Psoas muscle (tissue), 8 donors: ENCODE measurements at places on chromosomes 2 and 18. TPM values are rescaled to one million over a fixed set of nuclear protein-coding genes. Genes with fewer than 3 reads are reported as not detected.
A peak's percentile ranks its signal among the peaks of the same experiment; 100 is the strongest.

GRCh38 chr2:10519394-10519740 lies 71.2 kb upstream of the ODC1 start:
- DNase-seq, result no peak

The ATF2 gene
- total RNA-seq, result 18.7 TPM

DNA sequence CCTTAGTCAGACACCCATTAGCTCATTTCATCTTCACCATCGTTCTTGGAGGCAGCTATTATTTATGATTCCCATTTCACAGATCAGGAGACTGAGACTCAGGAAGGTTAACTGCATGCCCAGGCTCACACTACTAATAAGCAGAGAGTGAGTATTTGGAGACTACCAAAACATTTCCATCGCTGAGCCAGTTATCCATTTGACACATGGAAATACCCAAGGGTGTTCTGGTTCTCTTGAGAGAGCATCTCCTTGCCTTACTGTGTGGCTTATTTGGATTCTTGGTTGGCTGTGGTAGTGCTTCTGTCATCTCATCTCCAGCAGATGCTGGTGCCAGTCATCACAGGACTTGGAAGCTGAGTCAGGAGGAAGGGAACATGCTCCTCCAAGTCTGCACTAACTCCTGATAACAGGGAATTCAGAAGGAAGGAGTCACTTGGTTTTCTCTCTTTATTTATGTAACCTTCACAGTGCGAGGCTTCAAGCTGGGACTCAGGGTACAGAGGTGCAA lies 55.2 kb downstream of the RASGRP3 start:
- peak; percentile 28 for DNase-seq

The GKN1 gene
- total RNA-seq, result not detected

DNA sequence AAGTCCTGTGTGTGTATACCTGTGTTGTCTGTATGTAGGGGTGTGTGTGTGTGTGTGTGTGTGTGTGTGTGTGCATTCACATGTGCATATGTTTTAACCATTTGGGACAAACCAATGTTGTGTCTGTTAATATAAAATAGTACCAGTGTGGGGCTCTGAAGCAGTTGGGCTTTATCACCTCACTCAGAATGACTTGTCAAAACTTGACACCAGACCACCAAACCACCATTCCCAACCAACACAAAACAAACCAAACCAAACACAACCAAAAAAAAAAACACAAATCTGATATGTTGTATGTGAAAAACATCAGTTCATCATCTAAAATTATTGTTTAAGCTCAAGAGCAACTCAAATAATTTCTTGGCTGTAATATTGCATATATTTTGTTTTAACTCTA lies 42.1 kb downstream of the CALCRL start:
- no peak for DNase-seq

The MEP1B gene
- total RNA-seq, result not detected

DNA sequence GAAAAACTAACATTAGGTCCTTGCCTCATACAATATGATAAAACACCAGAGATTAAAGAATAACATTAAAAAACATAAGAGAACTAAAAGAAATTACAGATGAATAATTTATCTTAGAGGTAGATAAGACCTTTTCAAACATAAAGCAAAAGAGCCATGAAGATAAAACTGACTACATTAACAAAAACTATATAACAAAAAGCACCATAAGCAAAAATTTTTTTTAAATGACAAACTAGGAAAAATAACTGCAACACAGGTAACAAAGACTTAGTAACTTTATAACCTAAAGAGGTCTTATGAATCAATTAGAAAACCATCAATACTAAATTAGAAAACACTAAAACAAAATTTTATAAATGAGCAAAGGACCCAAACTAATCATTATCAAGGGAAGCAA lies 16.3 kb upstream of the SERTAD2 start:
- no peak for DNase-seq

- DNase-seq, result no peak
Measured at GRCh38 chr18:25099895-25100294, 252.1 kb downstream of the ZNF521 start.

The SCLY gene
- total RNA-seq, result 4.8 TPM

The CNRIP1 gene
- total RNA-seq, result 11.7 TPM

The GPR155 gene
- total RNA-seq, result 9.7 TPM

The TEKT4 gene
- total RNA-seq, result 0.17 TPM

- no peak for DNase-seq
Measured at GRCh38 chr18:55523001-55523400, 65.0 kb downstream of the TCF4 start.

The TMEM150A gene
- 20.1 TPM for total RNA-seq

GRCh38 chr2:128790541-128791001 lies 471.9 kb upstream of the HS6ST1 start:
- DNase-seq, result no peak

The SATB2 gene
- total RNA-seq, result 2.4 TPM

DNA sequence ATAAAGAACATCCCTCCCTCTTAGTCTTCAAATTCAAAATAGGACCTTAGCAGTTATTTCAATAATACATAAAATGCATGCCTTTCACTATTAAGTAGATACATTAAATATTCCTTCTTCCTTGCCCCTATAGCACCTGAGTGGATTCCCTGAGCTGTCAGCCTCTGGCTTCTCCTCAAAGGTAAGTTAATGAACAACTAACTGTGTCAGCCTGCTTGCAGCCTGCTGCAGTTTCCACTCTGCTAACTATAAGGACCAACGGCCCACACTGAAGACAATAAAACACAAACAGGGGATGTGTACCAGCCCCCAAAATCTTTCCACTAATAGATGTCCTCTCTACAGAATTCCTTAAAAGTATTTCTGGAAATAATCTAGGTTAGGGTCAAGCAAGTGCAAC lies 5.0 kb downstream of the KCTD1 start:
- DNase-seq, result no peak

The TCF7L1 gene
- 6.2 TPM for total RNA-seq

The STK36 gene
- 3.7 TPM for total RNA-seq

DNA sequence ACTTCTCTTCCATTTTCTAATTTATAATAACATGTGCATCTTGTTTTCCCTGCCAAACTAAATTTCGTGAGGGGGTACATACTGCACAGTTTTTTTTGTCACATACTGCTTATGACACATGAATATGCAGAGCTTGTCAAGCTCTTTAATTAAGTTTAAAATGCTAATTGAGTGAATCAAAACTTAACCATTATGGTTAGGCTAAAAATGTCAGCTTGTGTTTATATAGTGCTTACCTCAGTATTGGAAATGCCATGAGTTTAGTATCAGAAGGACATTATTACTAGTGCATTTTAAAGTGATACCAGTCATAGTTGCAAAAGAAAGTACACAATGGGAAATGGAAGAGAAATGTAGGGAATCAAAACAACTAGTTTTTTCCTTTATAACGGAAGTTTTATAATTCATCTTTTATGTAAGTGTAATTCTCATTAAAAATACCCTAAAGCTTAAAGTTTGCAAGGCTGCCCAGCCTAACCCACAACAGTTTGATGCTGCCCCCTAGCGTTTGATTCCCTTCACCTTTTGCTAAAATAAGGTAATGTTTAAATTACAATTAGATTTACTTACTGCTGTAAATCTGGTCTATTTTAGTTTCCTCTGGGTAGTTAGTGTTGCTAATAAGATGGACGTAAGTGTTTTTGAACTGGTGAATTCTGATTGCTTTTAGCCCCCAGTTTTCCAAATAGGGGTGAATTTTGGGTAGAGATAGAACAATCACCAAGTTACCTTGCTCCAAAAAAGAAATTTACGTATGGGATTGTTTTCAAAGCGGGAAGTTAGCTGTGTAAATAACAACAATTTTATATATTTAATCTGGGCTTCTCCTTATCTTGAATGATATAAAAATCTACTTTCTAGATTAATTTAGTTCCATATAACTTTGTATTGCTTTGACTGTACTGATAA lies 3.2 kb downstream of the SLC39A10 start:
- peak; percentile 25 for DNase-seq

- no peak for DNase-seq
Measured at GRCh38 chr18:6752202-6752860, 22.8 kb downstream of the ARHGAP28 start.

DNA sequence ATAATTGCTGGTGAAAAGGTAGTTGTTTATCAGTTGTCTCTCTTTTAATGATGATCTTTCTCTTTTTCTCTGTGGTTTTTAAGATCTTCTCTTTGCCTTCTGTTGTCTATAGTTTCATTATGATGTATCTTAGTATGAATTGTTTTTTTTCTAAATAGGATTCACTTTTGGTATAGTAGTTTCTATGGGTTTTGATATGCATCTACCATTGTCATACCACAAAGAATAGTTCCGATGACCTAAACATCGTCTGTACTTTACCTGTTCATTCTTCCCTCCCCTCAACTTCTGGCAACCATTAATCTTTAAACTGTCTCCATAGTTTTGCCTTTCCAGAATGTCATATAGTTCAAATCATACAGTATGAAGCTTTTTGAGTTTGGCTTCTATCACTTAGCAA lies 19.6 kb downstream of the RDH14 start:
- DNase-seq, result no peak

The STARD6 gene
- total RNA-seq, result not detected

DNA sequence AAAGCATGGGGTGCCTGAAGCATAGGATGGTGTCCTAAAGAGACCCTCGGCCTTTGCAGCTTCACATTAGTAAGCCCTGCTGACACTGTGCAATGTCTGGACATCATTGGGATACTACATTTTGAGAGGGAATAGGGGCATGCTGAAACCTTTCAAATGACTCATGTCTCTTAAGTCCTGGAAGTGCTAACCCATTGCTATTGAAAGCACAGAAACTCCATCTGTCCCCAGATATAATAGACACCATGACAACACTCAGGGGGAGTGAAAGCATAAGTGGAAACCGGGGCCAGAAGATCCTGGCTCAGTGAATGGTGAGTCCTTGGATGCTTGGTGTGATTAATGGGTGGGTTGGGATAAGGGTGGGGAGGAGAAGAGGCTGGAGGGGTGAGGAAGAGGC lies 595.5 kb upstream of the ID2 start:
- no peak for DNase-seq

The CAPN14 gene
- total RNA-seq, result 0.13 TPM

The ARHGAP15 gene
- total RNA-seq, result 2.8 TPM

- no peak for DNase-seq
Measured at GRCh38 chr2:134671513-134671912, 47.3 kb downstream of the TMEM163 start.

DNA sequence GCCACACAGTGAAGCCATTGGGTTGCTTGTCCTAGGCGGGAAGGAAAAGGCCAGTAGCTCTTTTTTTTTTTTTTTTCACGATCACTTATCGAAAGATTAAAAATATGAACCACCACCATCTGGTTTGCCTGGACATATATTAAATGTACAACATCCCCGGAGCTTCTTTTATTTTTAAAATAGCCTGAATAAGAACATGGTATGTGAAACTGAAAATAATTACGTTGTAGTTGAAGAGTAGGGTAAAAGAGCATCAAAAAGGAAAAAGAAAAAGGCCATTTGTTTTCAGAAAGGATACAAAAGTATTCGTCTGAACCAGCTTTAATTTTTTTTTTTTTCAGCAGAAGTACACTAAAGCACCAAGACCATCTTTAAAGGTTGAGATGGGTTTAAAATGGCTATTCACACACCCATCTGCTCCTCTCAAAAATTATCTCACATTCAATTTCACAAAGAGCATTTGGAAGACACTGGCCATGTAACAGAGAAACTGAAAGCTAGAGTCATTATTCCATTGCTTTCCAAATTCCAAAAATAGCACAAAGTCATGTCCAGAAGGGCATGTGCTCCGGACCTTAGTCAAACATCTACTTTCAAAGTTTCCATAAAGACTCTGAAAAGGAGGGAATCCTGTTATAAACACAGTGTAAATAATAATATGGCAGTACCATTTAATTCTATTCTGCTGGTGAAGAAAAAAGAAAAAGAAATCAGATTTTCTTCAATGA lies 82.9 kb downstream of the SCN3A start:
- no peak for DNase-seq

DNA sequence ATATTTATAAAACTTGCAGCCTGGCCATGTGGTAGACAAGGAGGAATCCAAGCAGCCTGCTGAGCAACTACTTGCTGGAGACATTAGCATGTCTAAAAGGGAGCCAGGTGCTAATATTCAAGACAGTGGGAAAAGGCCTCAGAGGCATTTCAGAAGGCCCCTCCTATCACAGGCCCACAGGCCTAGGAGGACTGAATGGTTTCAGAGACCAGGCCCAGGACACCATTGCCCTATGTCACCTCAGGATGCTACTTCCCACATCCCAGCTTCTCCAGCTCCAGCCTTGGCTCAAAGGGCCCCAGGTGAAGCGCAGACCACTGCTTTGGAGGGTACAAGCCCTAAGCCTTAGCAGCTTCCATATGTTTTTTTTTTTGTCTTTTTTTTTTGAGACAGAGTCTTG lies 39.0 kb downstream of the TPRKB start:
- no peak for DNase-seq

DNA sequence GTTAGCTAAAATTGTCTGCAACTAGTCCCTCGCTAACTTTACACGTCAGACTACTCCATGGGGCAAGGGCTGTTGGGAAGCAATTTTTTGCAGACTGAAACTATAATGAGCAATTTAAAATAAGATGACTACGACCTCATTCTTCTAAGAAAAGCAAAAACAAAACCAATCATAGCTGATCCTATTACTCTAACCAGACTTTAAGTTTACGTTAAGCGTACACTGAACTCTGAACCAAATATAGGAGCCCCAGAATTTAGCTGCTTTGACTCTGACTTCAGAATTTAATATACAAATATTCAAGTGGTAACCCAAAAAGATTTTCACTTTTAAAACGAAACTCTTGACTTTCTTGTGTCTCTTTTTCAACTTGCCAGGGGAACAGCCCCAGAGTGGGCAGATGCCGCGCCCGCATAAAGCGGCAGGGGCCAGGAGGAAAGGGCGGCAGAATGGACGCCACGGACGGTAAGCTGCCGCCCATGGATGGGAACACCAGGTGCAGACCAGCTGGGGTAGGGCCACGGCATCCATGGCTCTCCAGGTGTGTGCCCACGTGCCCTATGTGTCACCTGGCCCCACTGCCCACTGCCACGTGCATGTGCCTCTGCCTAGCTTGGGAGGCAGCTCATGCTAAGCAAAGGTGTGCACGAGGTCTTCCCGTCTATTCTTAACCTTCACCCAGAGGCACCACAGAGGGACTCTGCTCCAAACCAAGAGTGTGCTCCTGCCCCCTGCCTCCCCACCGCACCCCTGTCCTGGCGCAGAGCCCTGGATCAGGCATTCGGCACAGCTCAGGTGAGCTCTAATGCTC lies 217.6 kb downstream of the HDAC4 start:
- DNase-seq, result peak; percentile 39

The CYRIA gene
- 16.8 TPM for total RNA-seq

The FBXO15 gene
- total RNA-seq, result not detected

GRCh38 chr2:124953921-124954320 lies 928.8 kb downstream of the CNTNAP5 start:
- DNase-seq, result no peak

The LIMS3 gene
- total RNA-seq, result 6.4 TPM

GRCh38 chr2:20702563-20702962 lies 35.6 kb downstream of the GDF7 start:
- no peak for DNase-seq

- DNase-seq, result no peak
Measured at GRCh38 chr2:213232649-213233437, 51.4 kb upstream of the SPAG16 start.

The FHOD3 gene
- total RNA-seq, result 20.2 TPM

The CRYBA2 gene
- not detected for total RNA-seq

GRCh38 chr2:164655750-164656149 lies 34.5 kb upstream of the GRB14 start:
- no peak for DNase-seq
